ENCODE measurements at places on chromosomes 3 and 15.
A peak's percentile ranks its signal among the peaks of the same experiment; 100 is the strongest.

GRCh38 chr3:143824735-143825385 lies 23.4 kb downstream of the SLC9A9 start:
- DNase-seq = no peak

DNA sequence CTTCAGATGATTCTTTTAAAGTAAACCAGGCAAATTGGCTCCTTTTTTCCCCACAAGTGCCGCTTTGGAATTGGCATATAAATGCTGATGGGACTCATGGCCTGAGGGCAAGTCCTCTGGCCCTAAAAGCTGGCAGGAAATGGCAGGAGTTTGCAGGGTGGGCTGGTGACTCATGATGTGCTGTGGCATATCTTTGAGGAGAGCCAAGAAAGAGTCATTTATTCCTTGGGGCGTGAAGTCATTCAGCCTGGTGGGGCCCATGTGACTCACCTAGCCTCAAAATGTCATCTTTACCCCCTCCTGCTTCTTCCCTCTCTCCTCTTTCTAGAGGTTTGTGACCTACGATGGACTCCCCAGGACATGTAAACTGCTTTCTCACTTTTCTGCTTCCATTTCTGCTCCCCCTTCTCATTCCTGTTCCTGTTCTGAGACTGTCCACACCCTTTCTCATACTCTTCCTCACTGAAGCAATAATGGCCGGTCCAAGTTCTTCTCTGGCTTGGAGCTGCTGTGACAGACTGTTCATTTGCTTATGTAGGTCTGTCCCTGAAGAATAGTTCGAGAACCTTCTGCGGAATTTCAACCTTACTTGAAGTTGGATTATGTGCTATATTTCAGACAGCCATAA lies 326.1 kb downstream of the SATB1 start:
- DNase-seq = no peak

DNA sequence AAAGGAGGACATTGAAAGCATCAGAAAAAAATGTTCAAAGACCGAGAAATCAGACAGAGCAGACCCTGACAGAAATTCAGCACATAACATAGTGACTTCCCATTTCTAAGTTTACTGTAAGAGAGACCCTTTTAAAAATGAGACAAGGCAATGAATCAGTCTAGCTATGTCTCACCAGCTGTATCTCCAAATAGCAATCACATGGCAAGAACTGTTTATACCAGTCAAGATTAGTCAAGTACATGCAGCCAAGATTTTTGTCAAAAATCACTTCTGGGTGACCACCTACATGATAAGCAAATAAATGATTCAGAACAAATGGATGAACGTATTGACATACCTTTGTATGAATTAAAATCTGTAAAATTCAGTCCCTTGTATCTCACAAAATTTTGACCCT lies 138.0 kb downstream of the DTWD1 start:
- DNase-seq = no peak

- no peak for DNase-seq
Measured at GRCh38 chr3:152385761-152386160, 117.0 kb downstream of the MBNL1 start.

GRCh38 chr15:57415602-57416001 lies 39.3 kb downstream of the CGNL1 start:
- no peak for DNase-seq

- no peak for DNase-seq
Measured at GRCh38 chr3:62585861-62586260, 212.5 kb upstream of the FEZF2 start.

DNA sequence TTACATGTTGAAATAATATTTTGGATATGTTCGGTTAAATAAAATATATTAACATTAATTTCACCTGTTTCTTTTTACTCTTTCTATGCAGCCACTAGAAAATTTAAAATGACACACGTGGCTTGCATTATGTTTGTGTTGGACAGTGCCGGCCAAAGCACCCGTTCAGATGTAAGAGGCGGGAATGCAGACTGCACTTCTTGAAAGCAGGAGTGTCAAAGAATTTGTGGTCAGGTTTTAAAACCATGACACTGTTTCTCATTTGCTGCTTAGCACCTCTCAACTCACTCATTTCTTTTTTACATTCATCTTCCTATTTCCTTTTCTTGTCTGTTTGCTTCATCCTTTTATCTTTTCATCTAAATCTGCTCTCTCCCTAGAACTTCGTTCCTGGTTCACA lies 35.3 kb upstream of the MINAR1 start:
- DNase-seq = no peak

- no peak for DNase-seq
Measured at GRCh38 chr3:11136830-11137626, 17.3 kb upstream of the HRH1 start.

GRCh38 chr3:170908235-170909116 lies at the start of gene EIF5A2:
EIF5A2 (minus strand) TSS chr3:170908637; CDS start chr3:170907806, 831 bp downstream.
- DNase-seq = peak; percentile 77

- DNase-seq = no peak
Measured at GRCh38 chr3:116806351-116806750, 96.8 kb downstream of the TUSC7 start.

DNA sequence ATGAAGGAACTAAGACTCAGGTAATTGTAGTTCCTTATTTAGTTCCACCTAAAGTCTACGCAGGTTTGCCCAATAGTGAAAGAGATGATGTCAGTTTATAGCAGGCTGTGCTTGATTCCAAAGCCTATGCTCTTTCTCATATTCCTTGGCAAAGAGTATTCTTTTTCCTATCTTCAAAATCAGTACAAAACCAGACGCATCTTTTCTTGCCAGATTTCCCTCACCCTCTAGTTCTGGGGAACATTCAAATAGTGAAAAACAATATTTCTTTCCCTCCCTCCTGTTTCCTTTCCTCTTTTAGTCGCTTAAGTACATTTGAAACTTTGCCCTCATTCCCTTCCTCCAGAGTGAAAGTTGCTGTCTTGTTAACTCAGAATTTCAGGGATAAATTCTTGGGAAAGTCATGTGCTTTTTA lies 134.6 kb upstream of the PDZRN3 start:
- no peak for DNase-seq

DNA sequence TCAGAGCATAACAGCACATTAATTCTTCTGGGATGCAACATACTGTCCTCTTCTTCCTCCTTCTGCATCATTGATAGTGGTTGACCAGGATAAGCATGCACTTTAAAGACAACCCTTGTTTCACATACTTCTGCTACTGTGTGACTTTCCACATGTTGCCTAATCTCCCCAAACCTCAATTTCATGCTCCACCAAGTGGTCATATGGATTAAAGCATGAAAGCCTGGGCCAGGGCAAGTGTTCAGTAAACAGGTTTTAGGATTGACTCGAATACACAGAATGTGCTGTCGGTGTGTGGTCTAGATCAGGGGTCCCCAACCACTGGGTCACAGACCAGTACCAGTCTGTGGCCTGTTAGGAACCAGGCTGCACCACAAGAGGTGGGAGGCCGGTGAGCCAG lies 22.5 kb upstream of the BFSP2 start:
- DNase-seq = no peak

DNA sequence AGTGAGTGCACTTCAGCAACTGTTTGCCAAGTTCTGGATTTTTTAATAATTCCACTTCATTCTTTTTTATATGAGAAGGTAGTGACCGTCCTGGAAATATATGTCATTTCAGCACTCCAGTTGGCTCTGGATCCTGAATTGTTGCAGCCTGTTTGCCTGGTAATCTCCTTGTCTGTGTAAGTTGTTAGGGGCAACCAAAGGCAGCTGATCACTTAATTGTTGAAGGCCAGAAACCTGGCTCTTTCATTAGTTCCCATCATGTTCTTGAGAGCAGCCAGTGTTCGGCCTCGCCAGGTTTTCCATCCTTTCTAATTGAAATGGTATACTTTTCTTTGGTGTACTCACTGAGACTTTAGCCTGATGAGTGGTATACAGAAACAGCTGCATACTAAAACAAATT lies 168.6 kb downstream of the SOX2 start:
- DNase-seq = no peak

GRCh38 chr15:74988007-74988800 lies 7.2 kb upstream of the SCAMP5 start:
- no peak for DNase-seq

DNA sequence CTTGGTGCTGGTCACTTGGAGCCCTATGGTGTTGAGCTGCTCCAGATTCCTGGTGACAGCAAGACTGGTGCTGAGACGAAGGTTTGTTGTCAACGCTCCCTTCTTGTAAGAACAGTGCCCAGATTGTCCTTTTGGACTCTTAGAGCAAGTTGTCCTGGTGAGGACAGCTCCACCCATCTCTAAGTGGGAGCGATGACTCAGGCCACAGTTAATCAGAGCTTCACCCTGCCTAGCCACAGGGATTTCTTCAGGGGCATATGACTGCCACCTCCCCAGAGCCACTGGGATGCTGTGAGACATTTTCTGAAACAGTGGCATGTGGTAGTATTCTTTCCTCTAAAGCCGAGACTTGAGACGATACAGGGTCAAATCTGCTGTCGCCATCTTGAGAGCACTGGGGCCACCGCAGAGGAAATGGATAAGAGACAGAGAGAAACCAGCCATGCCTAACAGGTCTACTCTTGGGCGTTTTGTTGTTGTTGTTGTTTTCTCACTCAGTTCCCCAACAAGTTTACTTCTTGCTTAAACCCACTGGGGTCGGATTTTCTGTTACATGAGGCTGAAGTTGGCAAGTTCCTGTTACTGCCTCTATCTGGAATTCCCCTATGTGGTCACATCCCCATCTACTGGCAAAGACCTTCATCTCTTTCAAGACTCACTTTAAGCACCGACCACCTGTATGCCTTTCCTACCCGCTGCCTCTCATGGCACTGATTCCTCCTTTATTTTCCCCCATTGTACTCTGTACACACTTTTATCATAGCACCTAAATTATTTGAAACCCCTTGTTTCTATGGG lies 16.0 kb upstream of the PCOLCE2 start:
- no peak for DNase-seq

GRCh38 chr3:169215461-169216352 lies 447.8 kb downstream of the MECOM start:
- DNase-seq = no peak

DNA sequence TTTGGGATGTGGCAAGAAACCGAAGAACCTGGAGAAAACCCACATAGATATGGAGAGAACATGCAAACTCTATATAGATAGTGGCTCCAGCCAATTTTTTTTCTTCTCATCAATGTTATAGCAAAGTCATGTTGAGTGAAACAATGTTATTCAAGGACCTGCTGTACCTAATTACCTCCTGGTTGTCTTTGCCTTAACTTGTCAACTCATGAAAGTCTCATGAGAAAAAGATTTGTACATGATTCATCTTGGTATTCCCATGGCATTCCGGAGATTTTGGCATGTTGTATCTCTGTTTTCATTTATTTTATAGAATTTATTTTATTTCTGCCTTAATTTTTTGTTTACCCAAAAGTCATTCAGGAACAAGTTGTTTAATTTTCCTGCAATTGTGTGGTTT lies 303.8 kb upstream of the CDIN1 start:
- DNase-seq = no peak

GRCh38 chr3:76912841-76913383 lies 127.0 kb upstream of the ROBO2 start:
- DNase-seq = no peak

- peak; percentile 33 for DNase-seq
Measured at GRCh38 chr3:66499881-66500575, 794 bp downstream of the LRIG1 start.

- no peak for DNase-seq
Measured at GRCh38 chr3:63159764-63160163, 118.3 kb upstream of the SYNPR start.

DNA sequence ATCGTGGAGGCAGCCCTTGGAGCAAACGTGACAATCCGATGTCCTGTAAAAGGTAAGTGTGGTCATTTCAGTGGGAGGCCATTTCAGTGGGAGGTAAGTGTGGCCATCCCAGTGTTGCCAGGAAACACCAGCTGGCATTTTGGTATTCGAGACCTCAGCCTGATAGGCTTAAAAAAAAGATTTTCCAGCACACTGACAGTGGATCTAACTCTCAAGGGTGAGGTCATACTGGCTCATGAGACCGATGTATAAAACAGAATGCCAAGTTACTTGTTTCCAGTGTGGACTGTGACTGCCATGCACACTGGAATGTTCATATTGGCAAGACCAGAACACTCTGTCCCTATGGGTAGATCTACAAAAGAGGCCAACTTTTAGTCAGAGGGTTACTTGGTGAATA lies 244.4 kb upstream of the GOLGA6L4 start:
- DNase-seq = no peak

- DNase-seq = no peak
Measured at GRCh38 chr15:40238532-40239403, at the start of gene PAK6. PAK6 (plus strand) TSS chr15:40239063; CDS start chr15:40264786, 25,723 bp downstream.

DNA sequence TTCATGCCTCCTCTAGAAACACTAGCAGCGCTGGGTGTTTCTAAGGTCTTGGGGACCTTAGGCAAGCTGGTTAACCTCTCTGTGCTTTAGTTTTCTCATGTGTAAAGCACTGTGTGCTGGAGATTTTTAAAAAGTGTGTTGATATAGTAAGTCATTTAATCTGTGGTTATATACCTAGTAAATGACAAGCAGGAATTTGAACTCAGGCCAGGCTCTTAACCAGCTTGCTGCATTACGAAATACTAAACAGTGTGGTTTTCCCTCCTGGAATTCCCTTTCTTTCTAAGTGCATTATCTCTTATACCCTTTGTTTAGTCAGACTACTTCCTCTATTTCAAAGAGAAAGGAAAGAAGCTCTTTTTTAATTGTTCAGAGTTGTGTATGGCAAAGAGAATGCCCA lies 26.5 kb downstream of the NEO1 start:
- DNase-seq = no peak

- DNase-seq = no peak
Measured at GRCh38 chr15:48671103-48672022, 25.9 kb upstream of the FBN1 start.

DNA sequence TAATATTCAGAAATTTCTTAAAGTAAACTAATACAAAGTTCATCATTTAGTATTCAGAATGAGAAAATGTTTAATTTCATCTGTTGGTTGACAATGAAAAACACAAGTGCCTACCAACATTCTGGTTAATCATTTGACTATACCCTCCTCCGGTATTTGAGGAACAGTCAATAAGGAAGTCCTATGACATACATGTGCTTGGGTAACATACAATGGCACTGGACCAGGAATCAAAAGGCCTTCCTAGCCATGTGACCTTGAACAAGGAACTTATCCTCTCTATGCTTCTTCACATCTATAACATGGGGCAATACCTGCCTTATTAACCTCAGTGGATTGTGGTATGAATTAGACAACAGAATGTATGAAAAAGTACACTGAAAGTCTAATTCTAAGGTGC lies 65.8 kb downstream of the ZNF280D start:
- no peak for DNase-seq

DNA sequence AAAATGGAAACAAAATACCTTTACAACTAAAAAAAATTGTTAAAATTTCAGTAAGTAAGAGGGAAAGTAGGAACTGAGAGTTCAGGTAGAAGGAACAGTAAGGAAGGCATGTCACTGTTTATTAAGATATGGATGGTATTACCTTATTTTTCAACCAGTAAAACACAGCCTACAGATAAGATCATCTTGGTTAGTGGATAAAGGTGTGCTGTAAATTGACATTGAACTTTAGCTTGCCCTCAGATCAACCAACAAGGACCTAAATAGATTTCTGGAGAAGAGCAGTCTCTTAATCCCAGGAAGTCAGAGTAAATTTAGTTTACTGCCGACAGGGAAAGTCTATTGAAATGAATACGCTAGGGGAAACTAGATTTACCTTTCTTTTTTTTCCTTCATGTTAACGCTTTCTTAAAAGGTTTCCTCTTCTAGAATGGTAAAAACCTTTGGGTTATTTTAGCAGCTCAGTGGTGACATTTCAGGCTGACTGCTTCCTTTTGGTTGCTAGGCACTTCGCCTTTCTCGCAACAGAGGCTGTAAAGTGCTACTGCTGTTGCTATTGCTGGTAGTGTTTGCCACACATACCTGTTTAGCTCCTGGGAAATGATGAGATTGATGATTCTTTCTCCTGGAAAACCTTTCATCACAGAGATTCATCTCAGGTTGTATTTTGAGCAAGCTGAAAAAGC lies 12.9 kb downstream of the DZIP3 start:
- no peak for DNase-seq
